ENCODE measurements at places on chromosomes 7 and 10.
A peak's percentile ranks its signal among the peaks of the same experiment; 100 is the strongest.

DNA sequence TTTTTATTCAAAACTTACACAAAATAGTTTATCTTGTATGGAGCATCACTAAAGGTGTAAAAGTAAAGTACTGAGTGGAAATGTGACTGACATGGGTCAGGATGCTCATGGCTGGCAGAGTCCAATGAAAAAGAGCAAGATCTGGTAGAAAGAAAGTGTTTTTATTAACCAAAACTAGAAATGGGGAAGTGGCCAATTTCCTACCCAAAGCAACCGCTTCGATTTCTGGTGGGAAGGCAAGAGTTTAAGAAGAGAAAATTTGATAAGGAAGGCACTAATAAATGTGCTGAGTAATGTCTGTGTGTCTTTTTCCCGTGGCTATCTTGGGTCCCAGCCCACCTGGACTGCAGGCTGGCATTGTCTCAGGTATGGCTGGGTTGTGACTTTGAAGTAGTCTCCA, 277.7 kb downstream of the ANKRD7 start:
- DNase-seq: no peak

- DNase-seq: peak; percentile 33
Observed at GRCh38 chr10:100993986-100994708, 5.5 kb upstream of the LZTS2 start.

DNA sequence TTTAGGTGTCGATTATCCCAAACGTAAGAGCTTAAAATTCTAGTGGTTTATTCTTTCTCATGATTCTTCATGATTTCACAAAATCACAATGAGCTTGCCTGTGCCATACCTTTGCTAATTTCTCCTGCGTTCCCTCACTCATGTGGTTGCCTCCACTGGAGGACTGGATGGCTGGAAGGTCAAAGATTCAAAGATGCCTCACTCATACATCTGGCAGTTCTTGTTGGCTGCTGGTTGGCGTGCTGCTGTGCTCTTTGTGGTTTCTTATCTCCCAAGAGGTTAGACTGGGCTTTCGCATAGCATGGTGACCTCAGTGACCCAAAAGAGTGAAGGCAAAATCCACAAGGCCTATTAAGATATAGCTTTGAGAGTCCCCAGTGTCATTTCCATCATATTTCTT, 877.6 kb upstream of the AUTS2 start:
- no peak for DNase-seq

DNA sequence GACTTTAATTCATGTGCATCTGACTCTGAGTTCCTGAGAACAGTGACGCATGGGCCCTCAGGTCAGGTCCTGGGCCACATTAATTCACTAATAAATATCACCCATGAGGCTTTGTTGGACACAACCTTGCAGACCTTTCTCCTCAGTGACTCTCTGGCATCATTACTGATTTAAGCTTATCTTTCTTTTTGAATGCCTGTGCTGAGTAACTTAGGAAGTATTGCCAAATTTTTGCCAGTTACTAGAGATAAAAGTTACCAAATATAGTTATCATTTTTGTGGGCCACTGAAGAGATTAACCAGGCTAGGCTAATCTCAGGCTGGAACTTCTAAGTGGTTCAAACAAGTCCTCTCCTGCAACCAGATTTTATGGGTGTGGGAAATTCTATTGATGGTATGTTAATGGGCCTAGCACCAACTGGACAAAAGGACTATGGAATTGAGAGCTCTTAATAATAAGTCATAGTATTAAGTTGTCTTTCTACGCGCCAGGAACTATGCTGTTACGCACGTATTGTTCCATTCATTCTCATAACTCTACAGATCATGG, 28.8 kb upstream of the PRTFDC1 start:
- no peak for DNase-seq

DNA sequence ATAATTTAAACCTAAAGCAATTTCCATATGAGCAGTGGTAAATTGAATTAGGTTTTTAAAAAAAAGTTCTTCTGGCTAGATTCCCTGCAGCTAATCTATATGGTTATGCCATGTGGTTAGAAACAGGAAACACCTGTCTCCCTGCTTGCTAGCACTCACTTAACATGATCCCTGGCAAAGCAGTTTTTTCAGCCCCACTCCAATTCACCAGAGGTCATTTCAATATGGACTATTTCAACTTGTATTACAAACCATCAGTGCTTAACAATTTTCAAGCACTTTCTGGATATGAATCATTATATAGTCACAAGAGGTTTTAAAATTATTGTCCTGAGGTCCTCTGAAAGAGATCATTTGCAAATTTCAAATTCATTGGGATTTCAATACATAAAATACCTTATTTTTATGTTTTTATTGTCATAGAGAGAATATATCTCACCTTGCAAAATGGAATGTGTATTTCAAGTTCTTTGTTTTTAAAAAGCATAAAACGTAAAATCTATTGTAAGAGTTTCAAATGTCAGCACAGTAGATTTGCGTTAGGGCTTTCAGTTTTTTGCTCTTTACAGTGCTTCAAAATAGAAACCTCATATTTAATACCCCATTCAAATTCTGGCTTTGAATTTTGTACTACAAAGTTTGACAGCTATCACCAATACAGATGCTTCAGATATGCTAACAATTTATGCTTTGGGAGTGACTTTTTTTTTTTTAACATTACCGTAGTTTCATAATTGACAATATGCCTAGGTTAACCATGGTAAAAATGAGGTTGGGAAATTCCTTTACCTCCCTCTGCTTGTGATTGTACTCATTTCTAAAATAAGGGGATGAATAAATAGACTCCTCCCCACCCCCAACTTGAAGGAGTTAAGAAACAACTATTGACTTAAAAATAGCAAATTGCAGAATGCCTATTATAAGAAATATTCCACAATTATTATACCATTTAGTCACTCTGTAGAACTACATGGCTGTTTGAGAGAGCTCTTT, 117.5 kb upstream of the HGF start:
- DNase-seq: no peak

- DNase-seq: no peak
Observed at GRCh38 chr7:36286226-36286625, 103.4 kb upstream of the ANLN start.

DNA sequence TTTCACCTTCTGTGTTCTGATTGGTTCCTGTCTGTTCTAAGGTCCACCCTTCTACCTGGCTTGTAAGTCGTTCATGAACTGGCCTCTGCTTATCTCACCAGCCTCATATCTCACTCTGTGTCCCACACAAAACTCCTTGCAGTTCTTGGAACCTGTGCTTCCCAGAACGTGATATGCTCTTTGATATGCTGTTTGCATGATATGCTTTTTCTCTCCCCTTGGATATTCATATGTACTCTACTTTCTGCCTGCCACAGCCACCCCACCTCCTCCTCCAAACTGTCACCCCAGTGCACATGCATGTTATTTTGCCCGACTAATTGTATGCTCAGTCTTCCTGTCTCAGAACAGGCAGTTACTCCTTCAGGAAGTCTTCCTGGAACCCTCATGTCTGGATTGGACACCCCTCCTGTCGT, 1.9 kb upstream of the ITPRIP start:
- DNase-seq: no peak

DNA sequence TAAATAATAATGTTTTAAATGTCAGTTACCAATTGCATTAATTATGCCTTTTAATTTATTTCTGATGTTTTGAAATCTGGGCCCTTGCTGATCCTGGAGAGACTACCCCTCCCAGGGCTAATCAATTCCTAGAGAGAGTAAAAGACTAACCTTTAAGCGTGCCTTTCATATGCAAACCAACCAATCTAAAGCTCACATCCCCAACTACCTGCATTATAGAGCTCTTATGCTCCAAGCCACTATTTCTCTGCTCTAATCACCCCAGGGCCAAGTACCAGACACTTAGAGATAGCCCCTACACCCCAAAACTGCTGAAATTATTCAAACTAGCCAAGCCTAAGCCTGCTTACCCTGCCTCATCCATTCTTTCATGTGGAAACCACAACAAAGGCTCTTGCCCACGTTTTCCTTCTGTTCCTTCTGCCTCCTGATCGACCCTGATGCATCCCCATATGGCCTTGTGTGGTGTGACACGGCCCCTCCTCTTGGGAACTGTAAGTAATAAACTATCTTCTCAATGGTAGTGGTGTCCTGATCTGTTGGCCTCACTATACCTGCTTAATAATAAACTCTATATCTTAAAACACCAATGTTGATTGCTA, 97.7 kb downstream of the HIBADH start:
- DNase-seq: no peak

GRCh38 chr7:19009241-19009935, 108.0 kb downstream of the TWIST1 start:
- no peak for DNase-seq

DNA sequence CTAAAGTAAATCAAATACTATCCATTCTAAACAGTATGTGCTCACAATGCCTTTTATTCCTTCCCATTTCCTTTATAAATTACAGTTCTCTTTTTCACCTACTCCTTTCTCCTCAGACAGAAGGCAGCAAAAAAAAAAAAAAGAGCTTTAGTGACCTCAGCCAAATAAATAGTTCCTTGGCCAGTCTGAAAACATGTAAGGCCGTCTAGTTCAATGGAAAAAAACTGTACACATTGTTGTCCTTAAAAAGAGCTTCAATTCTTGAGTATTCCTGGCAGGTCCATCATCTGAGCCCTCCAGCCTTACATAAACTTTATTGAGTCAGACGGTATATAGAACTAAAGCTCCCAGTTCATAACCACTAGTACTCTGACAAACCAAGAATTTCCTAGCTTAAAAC, 185.4 kb downstream of the CACNA2D1 start:
- no peak for DNase-seq

- no peak for DNase-seq
Observed at GRCh38 chr10:130121486-130122079, 11.0 kb upstream of the C10orf143 start.

DNA sequence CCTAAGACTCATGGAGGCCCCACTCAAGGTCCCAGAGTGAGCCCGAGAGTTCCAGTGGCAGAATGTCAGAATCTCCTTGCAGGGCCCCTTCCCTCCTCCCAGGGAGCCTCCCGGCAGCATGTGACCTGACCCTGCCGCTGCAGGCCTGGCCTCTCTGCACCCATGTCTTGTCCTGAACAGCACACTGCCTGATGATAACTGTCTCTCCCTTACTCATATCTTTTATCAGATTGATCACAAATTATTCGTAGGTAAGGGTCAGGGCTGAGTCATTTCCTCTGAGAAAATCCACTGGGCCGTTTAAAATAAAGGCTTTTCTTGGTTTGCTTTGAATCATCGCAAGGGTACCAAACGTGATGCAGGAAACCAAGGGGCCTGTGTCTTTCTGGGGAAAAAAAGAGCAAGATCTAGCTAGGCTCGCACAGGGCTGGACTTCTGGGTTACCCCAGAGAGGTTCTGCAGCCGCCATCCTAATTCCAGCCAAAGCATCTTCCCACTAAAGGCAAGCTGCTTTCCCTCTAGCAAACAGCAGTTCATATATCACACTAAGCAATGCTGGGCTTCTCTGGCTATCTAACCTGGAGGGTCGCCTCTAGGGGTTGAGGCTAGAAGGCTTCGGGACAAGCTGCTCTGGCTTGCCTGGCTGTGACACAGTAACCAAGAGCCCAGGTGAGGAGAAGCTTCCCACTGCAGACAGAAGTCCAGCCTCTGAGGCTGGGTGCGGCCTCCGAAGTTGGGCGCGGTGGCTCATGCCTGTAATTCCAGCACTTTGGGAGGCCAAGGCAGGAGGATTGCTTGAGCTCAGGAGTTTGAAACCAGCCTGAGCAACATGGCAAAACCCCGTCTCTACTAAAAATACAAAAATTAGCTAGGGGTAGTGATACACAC, 104.9 kb downstream of the SPDYE5 start:
- no peak for DNase-seq

- no peak for DNase-seq
Observed at GRCh38 chr7:72190146-72190545, 222.0 kb downstream of the CALN1 start.

- DNase-seq: no peak
Observed at GRCh38 chr7:40782836-40783235, 648.0 kb downstream of the SUGCT start.

GRCh38 chr10:85262992-85263391, 934.6 kb downstream of the CCSER2 start:
- DNase-seq: no peak

DNA sequence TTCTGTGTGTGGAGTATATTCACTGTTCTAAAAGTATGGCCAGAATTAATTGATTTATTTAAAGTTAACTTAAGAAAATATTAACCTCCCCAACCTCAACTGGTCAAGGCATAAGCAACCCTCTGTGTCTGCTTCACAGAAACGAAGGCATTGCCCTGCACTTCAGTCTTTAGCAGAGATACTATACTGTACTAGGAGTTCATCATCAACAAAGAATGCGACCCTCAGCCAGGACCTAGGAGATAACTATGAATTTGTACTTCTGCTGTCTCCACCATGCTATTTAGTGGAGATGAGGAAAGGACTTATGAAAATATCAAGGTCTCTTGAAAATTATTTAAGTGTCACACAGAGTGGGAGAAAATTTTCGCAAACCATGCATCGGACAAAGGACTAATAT, 35.7 kb upstream of the SEMA3D start:
- no peak for DNase-seq

- DNase-seq: no peak
Observed at GRCh38 chr7:157551325-157552070, 214.7 kb downstream of the DNAJB6 start.

- DNase-seq: no peak
Observed at GRCh38 chr10:27535317-27535716, 31.2 kb downstream of the RAB18 start.

DNA sequence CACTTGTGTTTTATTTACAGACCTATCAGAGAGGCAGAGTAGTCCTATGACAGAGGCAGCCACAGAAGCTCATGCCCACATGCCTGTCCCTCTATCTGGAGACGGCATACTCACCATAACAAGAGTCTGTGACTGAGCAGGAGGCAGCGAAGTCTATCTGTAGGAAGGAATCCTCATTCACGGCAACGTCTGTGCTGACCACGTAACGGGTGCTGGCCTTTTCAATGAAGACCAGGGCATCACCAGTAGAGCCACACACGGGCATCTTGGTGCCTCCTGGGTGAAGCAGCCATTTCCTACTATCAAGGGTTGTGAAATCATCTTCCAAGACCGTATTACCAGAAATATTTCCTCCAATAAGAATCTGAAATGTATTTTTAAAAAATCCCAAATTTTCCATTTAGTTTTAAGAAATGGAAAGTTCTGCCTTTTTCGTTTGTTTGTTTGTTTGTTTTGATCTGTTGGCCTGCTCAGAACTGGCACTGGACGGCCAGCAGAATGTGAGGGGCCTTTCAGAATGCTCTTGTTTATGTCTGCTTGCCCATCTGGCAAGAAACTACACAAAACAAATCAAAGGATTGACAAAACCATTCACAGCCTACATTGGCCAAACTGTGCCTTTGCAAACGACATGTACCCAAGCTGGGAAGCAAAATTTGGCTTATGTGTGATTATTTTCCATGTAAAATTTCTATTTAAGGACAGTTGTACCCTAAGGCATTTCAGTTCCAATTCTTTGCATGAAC, 93.1 kb upstream of the SLC26A5 start:
- no peak for DNase-seq

- DNase-seq: no peak
Observed at GRCh38 chr7:132183781-132184380, 392.4 kb downstream of the PLXNA4 start.

GRCh38 chr7:2282185-2282751, 32.0 kb downstream of the SNX8 start:
- DNase-seq: no peak

- DNase-seq: peak; percentile 5
Observed at GRCh38 chr10:101467286-101467770, 113.4 kb downstream of the BTRC start.

Data from thyroid gland (tissue), 4 donors.